RPMI7951 (cell line): ENCODE measurements at places on chromosomes 11 and 22. TPM values are rescaled to one million over a fixed set of nuclear protein-coding genes. Genes with fewer than 3 reads are reported as not detected.

DNA sequence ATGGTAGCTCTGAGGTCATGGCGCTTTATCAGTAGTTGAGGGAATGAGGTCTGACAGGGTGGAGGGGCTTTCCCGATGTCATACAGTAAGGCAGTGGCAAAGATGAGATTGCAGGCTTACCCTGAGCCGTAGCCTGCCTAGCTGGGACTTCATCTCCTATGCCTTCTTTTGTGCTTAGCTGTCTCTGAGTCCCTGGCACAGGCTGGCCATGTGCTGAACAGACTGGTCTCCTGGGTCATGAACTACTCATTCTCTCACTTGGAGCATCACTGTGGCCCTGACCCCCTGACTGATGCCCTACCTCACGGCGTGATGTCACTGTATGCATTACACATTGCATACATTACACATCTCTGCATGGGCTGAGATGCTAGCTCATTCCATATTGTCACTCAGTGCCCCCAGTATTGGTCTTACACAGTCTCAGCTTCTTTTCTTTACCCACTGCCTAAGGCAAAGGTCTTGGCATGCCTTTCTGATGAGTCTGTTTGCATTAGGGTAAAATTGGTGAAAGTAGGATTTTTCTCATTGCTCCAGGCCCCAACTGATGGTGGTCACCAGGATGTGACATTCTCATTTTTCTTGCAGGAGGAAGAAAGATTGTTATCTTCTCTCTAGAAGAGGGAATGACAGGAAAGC lies 389.4 kb upstream of the CADM1 start:
- peak; percentile 97 for DNase-seq

- DNase-seq: no peak
These were observed 9.8 kb downstream of the CYP2R1 start for GRCh38 chr11:14882196-14882595.

- peak; percentile 39 for DNase-seq
These were observed 17.3 kb downstream of the TRAF6 start for GRCh38 chr11:36492724-36493304.

- DNase-seq: no peak
These were observed 687 bp downstream of the ALKBH8 start for GRCh38 chr11:107564877-107565218.

GRCh38 chr22:31626427-31627150 lies 35.4 kb downstream of the PISD start:
- DNase-seq: no peak

GRCh38 chr22:27748349-27748748 lies 53.2 kb downstream of the MN1 start:
- no peak for DNase-seq

DNA sequence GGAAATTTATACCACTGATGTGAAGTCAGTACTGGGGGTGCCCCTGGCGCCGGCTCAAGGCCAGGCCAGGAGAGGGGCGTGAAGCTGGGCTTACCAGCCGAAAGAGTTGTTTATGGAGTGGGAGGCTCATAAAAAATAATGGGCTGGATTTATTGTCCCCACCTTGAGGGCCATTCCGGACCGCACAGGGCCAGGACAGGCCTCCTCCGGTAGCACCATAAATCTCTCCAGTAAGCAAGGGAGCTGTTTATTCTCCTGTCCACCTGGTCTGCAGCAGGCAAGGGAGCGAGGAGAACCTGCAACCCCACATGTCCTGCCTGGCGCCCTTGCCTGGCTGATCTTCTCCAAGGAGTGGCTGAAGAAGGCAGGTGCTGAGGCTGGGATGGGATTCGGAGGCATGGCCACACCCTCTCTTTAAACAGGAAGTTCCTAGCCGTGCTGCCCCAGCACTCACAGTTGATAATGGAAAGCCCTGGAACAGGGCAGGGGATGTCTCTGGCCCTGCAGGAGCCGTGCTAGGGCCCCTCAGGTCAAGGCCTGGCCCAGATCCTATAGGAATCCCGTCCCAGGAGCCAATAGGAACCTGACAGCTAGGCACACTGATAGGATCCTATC lies 65.1 kb downstream of the SCUBE1 start:
- DNase-seq: no peak

GRCh38 chr22:25027959-25028840 lies 75.7 kb downstream of the KIAA1671 start:
- DNase-seq: peak; percentile 32

DNA sequence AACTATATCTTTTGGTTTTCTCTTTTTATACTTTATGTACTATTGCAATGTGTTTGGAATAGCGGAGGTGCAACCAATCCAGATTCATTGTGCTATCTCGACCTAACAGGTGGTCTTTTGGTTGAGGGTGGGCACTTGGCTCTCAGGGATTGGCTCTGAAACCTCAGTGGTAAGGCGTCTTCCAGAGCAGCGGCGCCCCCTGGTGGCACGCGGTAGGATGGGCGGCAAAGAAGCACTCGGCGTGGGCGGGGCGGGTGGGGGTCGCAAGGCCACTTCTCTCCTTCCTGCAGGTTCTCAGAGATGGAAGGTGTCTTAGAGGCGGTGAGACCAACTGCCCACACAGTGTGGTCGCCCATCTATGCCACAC lies 19.2 kb upstream of the PLET1 start:
- DNase-seq: peak; percentile 44

GRCh38 chr11:2177076-2177475 lies 5.5 kb upstream of the TH start:
- no peak for DNase-seq

DNA sequence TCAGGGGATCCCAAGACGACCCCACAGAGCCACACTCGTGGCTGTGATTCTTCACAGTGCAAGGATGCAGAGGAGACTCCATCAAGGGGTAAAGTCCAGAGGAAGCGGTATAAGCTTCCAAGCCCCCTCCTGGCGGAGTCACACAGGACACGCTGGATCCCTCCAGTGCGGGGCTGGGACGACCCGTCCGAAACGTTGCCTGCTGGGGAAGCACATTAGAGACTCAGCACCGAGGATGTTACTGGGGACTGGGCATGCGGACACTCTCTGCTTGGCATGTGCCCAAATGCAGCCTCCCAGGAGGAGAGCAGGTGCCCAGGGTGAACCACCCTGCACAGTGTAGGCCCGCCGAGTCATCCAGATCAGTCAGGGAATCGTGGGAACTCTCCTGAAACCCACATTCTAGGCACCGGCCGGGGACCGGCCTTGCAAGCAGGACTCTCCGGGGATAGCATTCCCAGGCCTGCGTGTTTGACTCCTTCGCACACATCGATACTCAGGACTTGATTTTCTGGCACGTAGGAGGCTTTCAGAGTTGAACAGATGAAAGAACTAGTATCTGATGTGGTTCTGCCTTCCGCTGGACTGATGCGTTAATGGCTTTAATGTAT lies 229.8 kb downstream of the TBC1D22A start:
- no peak for DNase-seq

DNA sequence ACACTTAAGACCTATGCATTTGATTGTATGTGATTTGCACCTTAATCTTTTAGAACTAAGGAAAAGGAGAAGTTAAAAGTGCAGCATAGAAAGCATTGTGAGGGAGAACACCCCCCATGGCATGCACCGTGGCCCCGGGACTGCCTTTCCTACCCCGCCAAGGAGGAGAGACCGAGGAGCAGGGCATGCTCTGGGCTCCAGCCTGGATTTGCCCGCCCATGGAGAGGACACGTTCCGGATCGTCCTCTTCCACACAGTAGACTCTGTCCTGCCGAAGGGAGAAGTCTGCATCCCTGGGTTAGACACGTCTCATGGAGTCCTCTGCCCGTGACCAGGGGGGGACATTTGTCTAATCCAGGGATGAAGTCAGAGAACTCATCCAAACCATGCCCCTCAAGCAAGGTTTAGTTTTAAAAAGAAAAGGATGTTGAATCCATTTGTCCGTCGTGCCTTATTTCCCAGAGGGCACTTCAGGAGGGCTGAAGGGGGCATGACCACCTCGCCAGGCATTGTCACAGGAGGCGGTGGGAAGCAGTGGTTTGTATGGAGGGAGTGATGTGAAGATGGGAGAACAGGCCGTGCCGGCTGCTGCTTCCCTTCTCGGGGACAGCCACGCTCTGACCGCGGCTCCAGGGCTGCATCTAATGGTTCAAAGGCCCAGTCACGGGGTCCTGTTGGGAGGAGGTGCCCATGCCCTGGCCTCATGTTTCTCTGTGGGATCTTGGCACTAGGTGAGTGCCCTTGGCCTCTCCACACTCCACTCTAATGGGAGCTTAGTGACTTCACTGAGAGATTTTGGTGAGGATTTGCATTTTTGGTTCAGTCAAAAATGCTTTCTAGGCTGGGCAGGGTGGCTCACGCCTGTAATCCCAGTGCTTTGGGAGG lies 66.2 kb upstream of the GAL start:
- no peak for DNase-seq

DNA sequence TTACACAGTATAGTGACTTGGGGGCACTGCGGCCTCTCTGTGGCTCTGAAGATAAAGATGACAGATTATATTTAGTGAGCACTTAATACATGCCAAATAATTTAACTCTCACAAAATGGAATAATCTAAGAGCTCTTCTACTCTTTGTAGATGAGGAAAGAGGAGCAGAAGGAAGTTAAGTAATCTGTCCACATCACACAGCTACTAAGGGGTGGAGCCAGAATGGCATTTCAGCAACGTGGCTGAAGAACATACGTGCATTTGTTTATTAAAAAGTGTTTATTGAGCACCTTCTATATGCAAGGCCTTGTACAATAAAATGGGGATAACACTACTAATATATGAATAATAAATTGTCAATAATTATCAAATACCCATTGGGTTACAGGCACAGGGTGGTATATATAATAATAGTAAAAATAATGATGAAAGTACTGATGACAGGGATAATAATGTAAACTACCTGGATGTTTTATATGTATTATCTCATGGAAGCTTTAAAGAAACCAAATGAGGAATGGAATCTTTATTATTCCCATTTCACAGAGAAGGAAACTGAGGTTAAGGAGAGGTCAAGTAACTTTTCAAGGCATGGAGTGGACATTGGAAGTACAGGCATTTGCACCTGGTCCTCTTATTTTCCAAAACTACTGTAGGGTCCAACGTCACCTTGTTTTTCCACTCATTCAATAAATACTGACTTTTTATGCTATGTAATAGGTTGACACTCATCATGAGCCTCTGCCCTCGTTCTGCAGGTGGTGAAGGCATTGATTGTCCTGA lies 38.0 kb upstream of the IL17RA start:
- no peak for DNase-seq

- no peak for DNase-seq
These were observed 18.6 kb downstream of the POLR3H start for GRCh38 chr22:41525450-41526225.

DNA sequence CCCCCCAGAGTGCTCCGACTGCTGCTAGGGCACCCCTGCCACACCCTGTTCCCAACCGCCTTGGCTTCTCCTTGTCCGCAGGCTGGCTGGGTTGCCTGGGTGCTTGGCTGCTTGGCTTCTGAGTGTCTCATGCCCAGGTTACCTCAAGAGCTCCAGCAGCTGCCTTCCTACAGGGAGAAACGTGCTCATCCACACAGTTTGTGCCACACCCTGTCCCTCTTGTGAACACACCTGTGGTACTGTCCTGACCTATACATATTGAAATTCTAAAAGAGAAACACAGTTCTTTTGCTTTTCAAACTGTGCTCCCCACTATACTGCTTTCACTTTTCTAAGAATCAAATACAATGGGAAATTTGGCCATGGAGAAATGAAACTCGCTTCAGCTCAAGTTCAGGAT lies 191.4 kb downstream of the DBX1 start:
- DNase-seq: no peak

DNA sequence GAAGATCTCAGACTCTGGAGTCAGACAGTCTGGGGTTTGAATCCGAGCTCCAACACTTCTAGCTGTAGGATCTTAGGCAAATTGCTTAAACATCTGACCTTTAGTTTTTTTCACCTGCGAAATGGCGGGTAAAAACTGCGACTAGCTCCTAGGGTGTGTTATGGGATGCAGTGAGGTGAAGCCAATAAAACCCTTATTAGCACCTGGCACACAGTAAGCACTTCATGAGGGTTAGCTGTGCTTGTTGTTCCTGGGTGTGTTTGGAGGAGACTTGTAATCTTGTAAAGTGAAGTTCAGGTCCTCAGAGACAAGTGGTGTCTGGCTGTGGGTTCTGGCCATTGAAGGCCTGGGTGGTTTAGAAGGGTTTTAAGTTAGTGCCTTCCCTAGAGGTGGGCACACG lies 68.9 kb downstream of the ZBTB16 start:
- no peak for DNase-seq

DNA sequence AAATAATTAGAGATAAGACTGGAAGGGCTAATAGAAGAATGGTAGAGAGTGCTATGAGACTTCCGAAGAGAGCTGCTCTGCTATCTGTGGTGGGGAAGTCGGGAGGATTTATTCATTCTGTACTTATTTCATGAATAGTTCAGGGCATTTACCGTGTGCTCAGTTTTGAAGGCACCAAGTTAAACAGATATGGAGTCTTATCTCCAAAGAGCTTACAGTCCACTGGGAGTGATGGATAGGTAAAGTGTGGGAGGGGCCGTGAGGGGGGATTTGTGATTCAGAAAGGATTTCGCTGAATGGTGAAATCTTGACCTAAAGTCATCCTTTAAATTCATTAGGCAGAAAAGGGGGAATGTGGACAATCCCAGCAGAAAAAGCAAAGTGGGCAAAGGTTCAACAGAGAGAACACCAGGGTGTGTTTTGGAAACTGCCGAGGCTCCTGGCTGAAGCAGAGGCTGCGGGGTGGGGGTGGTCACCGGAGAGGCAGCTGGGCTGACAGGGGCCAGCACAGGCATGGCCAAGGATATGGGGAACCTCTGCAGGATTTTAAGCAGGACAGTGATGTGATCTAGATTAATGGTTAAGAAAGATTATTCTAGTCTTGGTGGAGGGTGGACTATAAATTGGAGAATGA lies 91.2 kb downstream of the UBASH3B start:
- DNase-seq: no peak

DNA sequence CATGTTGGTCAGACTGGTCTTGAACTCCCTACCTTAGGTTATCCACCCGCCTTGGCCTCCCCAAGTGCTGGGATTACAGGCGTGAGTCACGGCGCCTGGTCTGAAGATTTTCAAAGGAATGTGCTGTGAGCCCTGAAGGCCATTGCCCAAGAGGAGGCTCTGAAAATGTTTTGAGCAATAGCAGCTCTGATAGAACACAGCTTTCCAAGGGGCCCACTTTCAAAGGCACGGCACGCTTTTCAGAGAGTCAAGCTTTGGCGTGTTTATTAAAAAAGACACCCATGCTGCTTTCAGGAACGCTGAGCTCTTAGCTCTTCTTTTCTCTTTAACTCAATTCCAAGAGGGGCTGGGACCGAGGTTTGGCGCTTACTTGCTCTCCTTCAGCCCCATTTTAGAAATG lies 73.8 kb upstream of the CDON start:
- peak; percentile 77 for DNase-seq

FAM180B gene
- not detected in 2 replicates for total RNA-seq

FAT3 gene
- 0.88 and 1.3 TPM in 2 replicates for total RNA-seq

TEX12 gene
- 0.29 and 0.48 TPM in 2 replicates for total RNA-seq

KMT2A gene
- total RNA-seq: 18.0 and 21.9 TPM in 2 replicates

OR6T1 gene
- not detected in 2 replicates for total RNA-seq

NRGN gene
- 1.9 and 3.2 TPM in 2 replicates for total RNA-seq

RIMBP3C gene
- total RNA-seq: 0.20 TPM in 1 of 2 replicates, not detected in the other
